ENCODE measurements at places on chromosomes 11 and 22.

- DNase-seq = no peak
Measured at GRCh38 chr22:40748388-40749355, 69.4 kb downstream of the MCHR1 start.

- DNase-seq = no peak
Measured at GRCh38 chr22:35337932-35338331, 38.2 kb downstream of the TOM1 start.

GRCh38 chr22:17587629-17588028 is 24.3 kb downstream of the SLC25A18 start:
- no peak for DNase-seq

DNA sequence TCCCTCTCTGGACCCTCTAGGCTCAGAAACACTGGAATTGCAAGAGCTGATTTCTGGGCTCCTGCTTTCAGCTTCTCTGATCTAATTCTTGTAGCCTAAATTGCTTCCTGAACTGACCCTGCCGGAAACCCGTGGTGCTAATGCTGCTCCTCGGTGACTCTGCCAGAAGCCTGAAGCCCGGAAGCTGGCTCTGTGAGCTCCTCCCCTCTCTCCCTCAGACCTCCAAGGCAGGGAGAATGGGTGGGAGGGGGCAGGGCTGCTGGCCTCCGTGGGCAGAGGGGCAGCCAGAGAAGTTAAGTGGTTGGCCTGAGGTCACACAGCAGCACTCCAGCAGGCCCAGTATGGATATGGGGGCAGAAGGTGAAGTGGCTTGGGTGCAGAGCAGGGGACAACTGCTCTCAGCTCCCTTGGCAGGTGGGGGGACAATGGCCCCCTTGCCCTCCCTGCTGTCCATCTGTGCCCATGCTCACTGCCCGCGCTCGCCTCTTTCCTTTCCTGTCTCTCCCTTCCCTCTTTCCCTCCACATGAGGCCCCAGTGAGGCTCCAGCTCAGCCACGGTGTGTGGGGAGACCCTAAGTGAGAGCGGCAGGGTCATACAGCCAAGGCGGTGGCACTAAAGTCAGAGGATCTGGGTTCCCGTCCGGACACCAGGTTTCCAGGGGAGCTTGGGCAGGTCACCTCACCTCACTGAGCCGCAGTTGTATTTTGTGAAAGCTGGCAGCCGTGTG is 16.2 kb downstream of the CAPN5 start:
- peak; percentile 45 for DNase-seq

DNA sequence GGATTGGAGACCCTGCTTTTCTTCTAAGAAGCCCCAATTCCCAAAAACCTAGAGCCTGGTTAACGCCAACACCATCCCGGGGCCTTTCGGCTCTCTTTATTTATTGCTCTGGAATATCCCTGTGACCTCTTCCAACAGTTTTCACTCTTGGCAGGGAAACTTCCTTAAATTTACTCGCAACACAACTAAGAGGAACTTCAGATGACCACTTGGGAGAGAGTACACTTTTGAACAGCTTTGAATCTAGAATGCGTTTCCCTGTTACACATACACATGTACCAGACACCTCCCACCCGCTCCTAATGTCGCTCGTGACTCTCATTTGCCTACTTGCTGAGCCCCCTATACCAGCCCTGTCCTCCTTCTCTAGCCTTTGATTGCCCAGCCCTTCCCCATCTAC is 19.4 kb downstream of the TUBA8 start:
- DNase-seq = no peak

- DNase-seq = peak; percentile 36
Measured at GRCh38 chr22:37848587-37849088, 581 bp upstream of the EIF3L start.

- DNase-seq = peak; percentile 84
Measured at GRCh38 chr22:29072193-29072978, 449 bp upstream of the KREMEN1 start.

GRCh38 chr11:99952816-99953215 is 734.3 kb upstream of the ARHGAP42 start:
- DNase-seq = no peak

DNA sequence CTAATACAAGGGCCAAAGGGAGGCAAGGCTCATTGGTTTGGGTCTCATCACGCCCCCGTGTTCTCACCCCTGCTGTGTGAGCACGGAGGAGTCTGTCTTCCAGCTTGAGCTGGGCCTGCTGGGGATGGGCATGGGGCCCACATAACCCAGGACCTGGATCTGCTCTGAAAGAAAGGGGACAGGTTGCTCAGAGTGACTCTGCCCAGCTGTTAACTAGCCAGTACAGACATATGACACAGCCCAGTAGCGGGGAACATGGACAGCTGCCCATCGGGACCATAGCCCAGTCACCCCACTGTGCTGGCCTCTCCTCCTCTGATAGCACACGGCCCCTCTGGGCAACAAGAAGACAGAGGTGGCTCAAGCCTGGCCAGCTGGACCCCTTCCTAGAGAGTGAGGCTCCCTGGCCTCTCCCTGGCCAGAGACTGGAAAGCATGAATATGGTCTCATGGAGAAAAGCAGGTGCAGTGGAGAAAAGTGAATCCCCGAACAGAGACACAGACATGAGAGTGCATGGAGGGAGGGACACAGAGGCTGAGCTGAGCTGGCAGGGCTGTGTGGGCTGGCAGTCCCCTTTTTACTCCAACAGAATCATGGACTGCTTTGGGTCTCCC is 973.9 kb downstream of the BRD1 start:
- DNase-seq = no peak

DNA sequence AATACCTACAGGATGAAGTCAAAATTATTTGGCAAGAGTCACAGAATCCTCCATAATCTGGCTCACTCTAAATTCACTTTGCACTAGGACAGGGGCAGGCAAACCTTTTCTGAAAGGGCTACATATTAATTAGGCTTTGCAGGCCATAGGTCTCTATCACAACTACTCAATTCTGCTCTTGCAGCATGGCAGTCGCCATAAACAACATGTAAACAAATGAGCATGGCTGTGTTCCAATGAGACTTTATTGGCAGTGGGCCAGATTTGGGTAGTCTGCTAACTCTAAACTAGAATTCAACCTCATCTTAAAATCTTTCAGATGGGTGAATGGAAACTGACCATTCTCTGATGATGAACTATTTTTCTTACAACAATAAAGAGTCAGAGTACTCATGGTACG is 5.8 kb downstream of the THRSP start:
- DNase-seq = no peak

DNA sequence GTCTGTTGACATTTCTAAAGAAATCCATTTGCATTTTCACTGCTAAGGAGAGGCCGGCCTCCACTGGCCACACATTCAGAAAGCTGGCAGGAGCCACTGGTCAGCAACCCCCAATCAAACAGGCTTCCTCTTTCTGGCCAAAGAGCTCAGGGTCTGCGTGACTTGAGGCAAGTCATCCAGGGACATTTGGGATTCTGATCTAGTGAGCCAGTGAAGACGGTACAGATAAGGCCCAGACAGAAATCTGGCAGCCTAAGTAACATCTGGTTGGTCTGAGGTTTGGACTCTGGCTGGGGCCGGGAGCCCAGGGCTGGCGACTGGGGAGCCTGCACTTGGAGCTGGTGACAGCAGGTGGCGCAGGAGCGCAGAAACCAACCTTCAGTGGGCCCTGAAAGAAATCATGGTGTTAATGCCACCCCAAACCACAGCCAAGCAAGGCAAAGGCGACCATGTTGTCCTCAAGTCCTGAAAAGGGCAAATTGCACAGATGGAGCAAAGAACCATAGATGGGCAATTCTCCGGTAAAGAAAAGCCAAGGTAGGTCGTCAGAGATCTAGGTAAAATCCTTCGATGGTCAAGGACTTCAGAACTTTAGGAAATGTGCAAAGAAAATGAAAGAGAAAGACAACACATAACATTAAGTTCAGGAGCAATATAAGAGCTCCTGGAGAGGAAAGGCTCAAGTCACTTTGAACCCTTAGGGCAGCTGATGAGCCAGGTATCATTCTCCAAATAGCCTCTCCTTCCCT is 99.4 kb upstream of the BLID start:
- DNase-seq = peak; percentile 14

DNA sequence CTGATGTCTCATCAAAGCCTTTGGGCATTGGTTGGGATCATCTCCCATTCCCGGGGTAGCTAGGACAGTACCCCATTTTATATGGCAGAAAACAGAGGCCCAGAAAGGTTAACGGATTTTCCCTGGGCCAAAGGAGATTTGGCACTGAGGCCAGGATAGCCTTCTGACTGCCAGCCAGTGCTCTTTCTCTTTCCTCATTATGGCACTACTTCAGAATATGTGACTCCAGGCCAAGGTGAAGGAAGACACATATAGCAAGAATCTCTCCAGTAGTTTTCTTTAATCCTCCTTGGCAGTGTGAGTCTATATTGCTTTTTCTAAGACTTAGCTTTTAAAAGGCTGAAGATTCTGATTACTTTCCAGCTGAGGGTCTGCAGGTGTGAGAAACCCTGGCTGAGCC is 94.8 kb upstream of the AMOTL1 start:
- DNase-seq = no peak

GRCh38 chr11:70551351-70552166 is 153.2 kb downstream of the CTTN start:
- no peak for DNase-seq

DNA sequence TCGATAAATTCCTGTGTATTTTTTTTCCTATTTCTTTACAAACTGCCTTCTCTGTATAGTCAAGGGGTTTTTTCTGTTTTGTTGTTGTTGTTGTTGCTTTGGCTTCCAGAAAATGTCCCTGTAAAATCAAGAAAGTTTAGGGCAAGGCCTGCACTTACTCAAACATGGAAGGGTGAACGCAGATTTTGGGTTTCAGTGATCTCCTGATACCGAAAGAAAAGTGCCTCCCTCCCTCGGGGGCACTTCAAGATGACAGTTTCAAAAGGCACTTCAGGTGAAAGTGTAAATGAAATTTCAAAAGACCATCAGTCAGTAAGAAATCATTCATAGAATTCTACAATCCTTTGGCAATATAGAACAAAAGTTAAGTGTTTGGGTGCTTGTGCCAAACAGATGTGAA is 43.4 kb upstream of the TMPRSS4 start:
- no peak for DNase-seq

- DNase-seq = no peak
Measured at GRCh38 chr11:7019500-7020182, 505 bp downstream of the ZNF214 start.

DNA sequence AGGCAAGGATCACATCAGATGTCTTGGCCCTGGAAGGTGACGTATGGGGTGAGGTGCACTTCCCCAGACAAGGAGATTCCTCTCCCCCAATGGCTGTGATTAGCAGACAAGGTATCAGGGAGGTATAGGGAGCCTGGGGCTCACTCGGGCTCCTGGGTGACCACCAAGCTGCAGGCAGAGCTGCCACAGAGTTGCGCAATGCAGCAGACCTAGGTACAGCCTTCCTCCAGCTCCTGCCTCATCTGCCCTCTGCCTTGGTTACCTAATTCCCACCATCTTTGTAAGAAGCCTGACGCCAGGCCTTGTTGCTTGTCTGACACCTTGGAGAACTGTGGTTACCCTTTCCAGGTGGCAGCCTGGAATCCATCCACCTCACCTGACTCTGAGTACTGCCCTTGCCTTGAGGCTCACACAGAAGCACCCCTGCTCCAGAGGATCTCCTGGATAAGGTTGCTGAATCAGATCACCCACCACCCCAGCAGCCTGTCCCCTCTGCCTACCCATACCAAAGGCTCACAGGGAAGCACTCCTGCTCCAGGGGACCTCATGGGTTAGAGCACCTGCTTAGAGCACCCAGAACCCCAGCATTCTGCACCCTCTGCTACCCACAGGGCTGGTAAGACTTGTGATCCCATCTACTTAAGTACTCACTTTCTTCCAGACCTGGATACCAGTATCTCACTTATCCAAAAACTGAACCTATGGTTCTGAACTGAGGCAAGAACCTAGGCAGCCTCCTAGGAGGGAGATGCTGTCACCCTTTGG is 40.4 kb downstream of the GAB4 start:
- DNase-seq = no peak

DNA sequence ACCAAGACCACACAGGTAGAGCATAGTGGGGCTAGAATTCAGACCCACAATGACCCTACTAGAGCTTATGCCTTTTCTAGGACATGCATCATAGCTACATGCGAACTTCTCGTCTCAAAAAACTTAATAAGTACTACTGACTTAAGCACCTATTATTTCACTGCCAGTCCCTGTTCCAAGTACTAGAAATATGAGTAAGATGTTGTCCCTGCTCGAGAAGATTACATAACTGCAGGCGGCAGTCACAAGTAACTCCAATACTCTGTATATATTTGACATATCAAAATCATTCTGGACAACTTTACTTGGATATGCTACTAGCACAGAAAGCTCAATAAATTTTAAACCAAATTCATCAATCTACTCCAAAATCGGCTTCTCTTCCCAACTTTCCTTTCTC is 235.0 kb downstream of the TTC28 start:
- DNase-seq = no peak

GRCh38 chr11:62428871-62429560 is 10.2 kb downstream of the SCGB1A1 start:
- DNase-seq = no peak

- DNase-seq = no peak
Measured at GRCh38 chr22:47011131-47011858, 248.8 kb downstream of the TBC1D22A start.

DNA sequence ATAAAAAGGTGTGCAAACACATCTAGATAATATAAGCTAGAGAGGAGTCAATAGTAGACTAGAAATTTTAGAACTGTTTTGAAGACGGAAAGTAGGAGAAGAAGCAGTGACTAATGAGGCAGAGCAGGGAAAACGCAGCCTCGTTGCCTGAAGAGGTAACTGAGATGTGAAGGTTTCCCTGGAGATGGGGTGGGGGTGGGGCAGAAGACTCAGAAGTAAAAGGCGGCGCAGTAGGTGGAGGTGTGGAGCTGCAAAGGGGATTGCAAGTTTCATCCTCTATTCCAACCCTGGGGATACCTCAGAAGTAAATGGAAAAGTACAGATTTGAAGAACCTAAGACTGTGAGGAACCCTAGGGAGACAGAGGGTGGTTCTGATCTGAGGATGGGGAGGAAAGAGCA is 109.5 kb downstream of the TMPRSS5 start:
- no peak for DNase-seq

DNA sequence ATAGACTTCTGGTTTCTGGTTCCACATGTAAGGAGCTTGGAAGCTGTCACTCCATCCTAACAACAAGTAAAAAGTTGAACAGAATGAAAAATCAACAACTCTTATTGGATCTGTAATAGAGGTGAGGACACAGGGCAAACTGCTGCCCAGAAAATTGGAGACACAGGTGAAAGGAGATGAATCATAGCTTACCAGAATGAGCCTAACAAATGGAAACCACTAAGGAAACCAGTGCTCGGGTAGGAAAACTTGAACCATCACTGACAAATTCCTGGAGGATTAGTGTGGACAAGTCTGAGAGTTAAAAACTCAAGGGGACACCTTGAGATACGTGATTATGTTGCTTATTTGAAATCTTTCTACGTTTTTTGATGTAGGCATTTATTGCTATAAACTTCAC is 52.1 kb downstream of the GDPD4 start:
- no peak for DNase-seq

DNA sequence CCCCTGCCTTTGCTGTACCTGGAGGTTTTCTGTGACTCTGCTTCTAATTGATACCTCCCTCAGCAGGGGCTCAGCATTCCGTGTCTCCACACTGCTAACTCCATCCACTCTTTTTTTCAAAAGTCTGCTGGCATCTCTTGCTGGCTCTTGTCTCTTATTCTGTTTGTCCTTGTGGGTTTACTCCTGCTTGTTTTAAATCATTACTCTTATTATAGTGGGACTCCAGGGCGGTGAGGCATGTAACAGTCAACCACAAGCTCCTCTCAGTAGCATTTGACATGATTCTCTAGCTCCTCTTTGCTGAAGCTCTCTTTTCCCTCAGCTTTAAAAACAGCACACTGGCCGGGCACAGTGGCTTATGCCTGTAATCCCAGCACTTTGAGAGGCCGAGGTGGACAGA is 260.2 kb upstream of the NARS2 start:
- DNase-seq = no peak
